ENCODE measurements at places on chromosomes 5 and 9. TPM values are rescaled to one million over a fixed set of nuclear protein-coding genes. Genes with fewer than 3 reads are reported as not detected.

CCDC183 gene
- polyA plus RNA-seq: 8.8 TPM

NXNL2 gene
- 1.0 TPM for polyA plus RNA-seq

NR4A3 gene
- polyA plus RNA-seq: 3.3 TPM

SPTAN1 gene
- polyA plus RNA-seq: 287 TPM

FOXI1 gene
- not detected for polyA plus RNA-seq

CDC20B gene
- 0.28 TPM for polyA plus RNA-seq

OGN gene
- 0.12 TPM for polyA plus RNA-seq

TLX3 gene
- not detected for polyA plus RNA-seq

ARID3C gene
- 2.8 TPM for polyA plus RNA-seq

WDR38 gene
- not detected for polyA plus RNA-seq

TENT4A gene
- 12.1 TPM for polyA plus RNA-seq

GTF3C5 gene
- polyA plus RNA-seq: 103 TPM

ZDHHC11 gene
- 11.4 TPM for polyA plus RNA-seq

CARD6 gene
- polyA plus RNA-seq: 0.06 TPM

MYMK gene
- polyA plus RNA-seq: not detected

FAM221B gene
- polyA plus RNA-seq: not detected

SPATA31D1 gene
- polyA plus RNA-seq: not detected

FRRS1L gene
- polyA plus RNA-seq: 20.4 TPM

ASPN gene
- polyA plus RNA-seq: 0.35 TPM

SLC36A3 gene
- not detected for polyA plus RNA-seq

GPX3 gene
- polyA plus RNA-seq: 4.0 TPM

EDIL3 gene
- 7.4 TPM for polyA plus RNA-seq

TAF11L10 gene
- polyA plus RNA-seq: not detected

FLT4 gene
- 0.04 TPM for polyA plus RNA-seq

GTF2H2 gene
- polyA plus RNA-seq: 32.5 TPM

HOMER1 gene
- polyA plus RNA-seq: 30.6 TPM

DYNC2I2 gene
- polyA plus RNA-seq: 82.5 TPM

CD180 gene
- polyA plus RNA-seq: not detected

SDHA gene
- 70.4 TPM for polyA plus RNA-seq

SLC6A3 gene
- polyA plus RNA-seq: 0.77 TPM

Data from neural cell (in vitro differentiated cells).